ENCODE measurements at places on chromosomes 5 and 9. TPM values are rescaled to one million over a fixed set of nuclear protein-coding genes. Genes with fewer than 3 reads are reported as not detected.

- H3K27me3 ChIP-seq, result no peaks in the 10 kb centered on the region
- H3K4me3 ChIP-seq, result no peak overlapping the region
These were observed 19.6 kb downstream of the CYFIP2 start for GRCh38 chr5:157285310-157286035.

The GMCL2 gene
- total RNA-seq, result not detected

DNA sequence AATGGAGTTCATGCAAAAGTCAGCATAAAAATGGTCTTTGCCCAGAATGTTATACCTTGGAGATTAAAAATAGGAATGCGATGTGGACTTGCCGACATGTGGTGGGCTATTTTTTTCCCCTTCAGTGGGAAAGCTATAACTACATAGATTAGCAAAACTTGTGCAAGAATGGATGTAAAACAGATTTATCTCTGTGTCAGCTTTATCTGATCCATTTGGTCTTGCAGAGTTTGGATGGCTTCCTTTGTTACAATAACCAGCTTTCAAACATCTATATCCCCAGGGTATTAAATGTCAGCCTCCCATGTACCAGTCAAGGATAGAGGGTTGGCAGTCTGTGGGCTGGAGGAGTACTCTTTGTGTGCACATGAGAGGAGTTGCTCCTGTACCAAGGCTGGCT, 284.9 kb downstream of the TMEM38B start:
- no peak for DNase-seq
- no peaks in the 10 kb centered on the region for H3K36me3 ChIP-seq
- no peaks in the 10 kb centered on the region for H3K27me3 ChIP-seq
- no peak overlapping the region for H3K27ac ChIP-seq

- H3K36me3 ChIP-seq, result no peaks in the 10 kb centered on the region
- no peak overlapping the region for H3K4me3 ChIP-seq
- DNase-seq, result no peak
- H3K4me1 ChIP-seq, result peaks cover under 1% of the 10 kb centered on the region
- H3K27me3 ChIP-seq, result no peaks in the 10 kb centered on the region
These were observed 202.9 kb downstream of the SGCD start for GRCh38 chr5:156529892-156530291.

The LRRC19 gene
- total RNA-seq, result 93.5 TPM

The ATP10B gene
- total RNA-seq, result 146 TPM

DNA sequence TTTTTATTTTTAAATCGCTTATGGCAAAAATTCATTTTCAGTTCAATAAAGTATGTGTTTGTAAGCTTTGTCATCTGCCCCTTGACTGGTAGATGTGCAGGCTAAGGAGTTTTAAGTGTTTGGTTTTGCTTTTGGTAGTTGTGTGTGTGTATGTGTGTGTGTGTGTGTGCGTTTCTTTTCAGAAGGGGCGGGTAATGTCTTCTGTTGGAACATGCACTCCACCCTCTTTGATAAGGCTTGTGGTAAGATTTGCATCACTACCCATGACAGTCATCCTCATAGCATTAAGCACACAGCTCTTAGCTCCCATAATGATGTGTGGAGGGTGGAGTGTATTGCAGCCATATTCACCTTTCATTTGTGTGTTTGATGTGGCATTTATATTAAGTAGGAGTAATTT, 92.1 kb upstream of the FSD1L start:
- H3K4me3 ChIP-seq, result no peak overlapping the region
- H3K36me3 ChIP-seq, result no peaks in the 10 kb centered on the region
- H3K27me3 ChIP-seq, result no peaks in the 10 kb centered on the region
- peak; percentile 35 for DNase-seq

DNA sequence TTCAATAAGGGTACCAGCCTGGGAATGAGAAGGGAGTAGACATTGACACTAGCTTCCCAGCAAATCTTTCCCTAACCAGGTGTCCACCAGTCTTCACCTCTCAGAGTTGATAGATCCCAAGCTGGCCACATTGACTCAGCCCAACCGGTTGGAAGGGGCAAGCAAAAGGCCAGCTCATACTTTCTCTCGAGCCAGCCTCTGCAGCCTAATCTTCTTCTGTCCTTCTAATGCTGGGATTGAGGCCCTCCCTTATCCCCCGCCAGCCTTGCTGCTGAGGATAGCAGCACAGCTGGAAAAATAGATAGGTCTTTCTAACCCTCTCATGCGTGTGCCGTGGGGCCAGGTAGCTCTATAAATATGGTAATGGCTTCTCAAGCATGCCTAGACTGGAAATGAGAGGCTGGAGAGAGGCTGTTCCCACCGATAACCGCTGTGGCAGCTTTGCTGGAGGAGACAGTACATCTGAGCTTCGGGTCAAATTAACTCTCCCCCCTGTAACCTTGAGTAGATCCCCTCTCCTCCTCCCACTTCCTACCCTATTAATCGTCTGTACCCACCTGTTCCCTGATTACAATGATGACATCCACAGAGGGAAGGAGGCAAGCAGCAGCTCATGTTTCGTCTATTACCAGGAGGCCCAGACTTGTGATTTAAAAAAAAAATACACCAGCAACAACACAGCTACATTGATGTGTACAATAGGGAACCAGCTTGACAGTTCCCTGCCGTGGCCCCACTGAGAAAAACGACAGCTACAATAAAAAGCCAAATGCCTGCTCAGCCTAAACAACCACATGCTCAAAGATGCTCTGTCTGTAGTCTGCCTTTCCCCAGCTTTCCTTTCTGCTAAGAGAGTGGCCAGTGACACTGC, 219.9 kb upstream of the BRINP1 start:
- no peak overlapping the region for H3K4me3 ChIP-seq
- no peaks in the 10 kb centered on the region for H3K27me3 ChIP-seq
- no peaks in the 10 kb centered on the region for H3K36me3 ChIP-seq
- DNase-seq, result no peak
- no peak overlapping the region for H3K27ac ChIP-seq
- H3K4me1 ChIP-seq, result no peaks in the 10 kb centered on the region

- no peak overlapping the region for H3K4me3 ChIP-seq
- H3K27ac ChIP-seq, result no peak overlapping the region
- DNase-seq, result no peak
- H3K36me3 ChIP-seq, result peaks cover 3% of the 10 kb centered on the region
- H3K4me1 ChIP-seq, result peaks cover 39% of the 10 kb centered on the region
These were observed 9.7 kb downstream of the FNIP1 start for GRCh38 chr5:131786900-131787692.

The TRAF1 gene
- 3.1 TPM for total RNA-seq

DNA sequence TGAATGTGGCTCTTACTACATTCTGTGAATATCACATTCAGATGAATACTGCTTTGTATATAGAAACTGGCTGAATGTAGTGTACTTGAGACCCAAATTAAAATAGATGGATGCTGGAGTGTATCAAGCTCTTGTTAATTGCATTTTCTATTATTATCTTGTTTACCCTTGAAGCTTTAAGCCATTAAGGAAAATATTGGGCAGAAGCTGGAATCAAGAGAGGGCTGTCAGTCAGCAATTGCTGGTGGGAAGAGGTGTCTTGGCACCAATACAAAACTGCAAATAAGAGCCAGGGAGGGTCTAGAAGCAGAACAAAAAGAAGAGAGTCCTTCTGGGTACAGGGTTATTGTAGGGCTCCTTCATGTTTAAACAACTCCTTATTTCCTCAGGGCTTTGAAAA, 38.8 kb downstream of the MUSK start:
- DNase-seq, result no peak
- H3K27me3 ChIP-seq, result no peaks in the 10 kb centered on the region
- no peaks in the 10 kb centered on the region for H3K36me3 ChIP-seq
- no peak overlapping the region for H3K27ac ChIP-seq
- no peak overlapping the region for H3K4me3 ChIP-seq

GRCh38 chr5:123297866-123298265, 125.3 kb downstream of the CEP120 start:
- H3K27ac ChIP-seq, result no peak overlapping the region
- peaks cover 4% of the 10 kb centered on the region for H3K27me3 ChIP-seq
- H3K4me3 ChIP-seq, result no peak overlapping the region
- H3K36me3 ChIP-seq, result no peaks in the 10 kb centered on the region
- H3K4me1 ChIP-seq, result no peaks in the 10 kb centered on the region

- no peaks in the 10 kb centered on the region for H3K36me3 ChIP-seq
- H3K4me3 ChIP-seq, result no peak overlapping the region
- H3K27ac ChIP-seq, result no peak overlapping the region
These were observed 475.4 kb downstream of the DMAC1 start for GRCh38 chr9:7324152-7324598.

GRCh38 chr5:104265531-104266140, 703.0 kb upstream of the NUDT12 start:
- H3K36me3 ChIP-seq, result no peaks in the 10 kb centered on the region
- H3K27ac ChIP-seq, result no peak overlapping the region
- DNase-seq, result no peak
- H3K4me3 ChIP-seq, result no peak overlapping the region

- no peak for DNase-seq
- H3K36me3 ChIP-seq, result no peaks in the 10 kb centered on the region
- H3K4me1 ChIP-seq, result no peaks in the 10 kb centered on the region
These were observed 53.9 kb downstream of the TSSK1B start for GRCh38 chr5:113380807-113381326.

The SLC4A9 gene
- 0.82 TPM for total RNA-seq

- H3K4me1 ChIP-seq, result no peaks in the 10 kb centered on the region
- H3K27me3 ChIP-seq, result no peaks in the 10 kb centered on the region
- DNase-seq, result no peak
- no peak overlapping the region for H3K4me3 ChIP-seq
These were observed 826 bp upstream of the PRDM9 start for GRCh38 chr5:23506329-23507236.

The NR5A1 gene
- not detected for total RNA-seq

- H3K36me3 ChIP-seq, result no peaks in the 10 kb centered on the region
- no peak for DNase-seq
- H3K4me3 ChIP-seq, result no peak overlapping the region
These were observed 551.7 kb downstream of the RAB3C start for GRCh38 chr5:59134471-59135163.

The FCN2 gene
- total RNA-seq, result not detected

DNA sequence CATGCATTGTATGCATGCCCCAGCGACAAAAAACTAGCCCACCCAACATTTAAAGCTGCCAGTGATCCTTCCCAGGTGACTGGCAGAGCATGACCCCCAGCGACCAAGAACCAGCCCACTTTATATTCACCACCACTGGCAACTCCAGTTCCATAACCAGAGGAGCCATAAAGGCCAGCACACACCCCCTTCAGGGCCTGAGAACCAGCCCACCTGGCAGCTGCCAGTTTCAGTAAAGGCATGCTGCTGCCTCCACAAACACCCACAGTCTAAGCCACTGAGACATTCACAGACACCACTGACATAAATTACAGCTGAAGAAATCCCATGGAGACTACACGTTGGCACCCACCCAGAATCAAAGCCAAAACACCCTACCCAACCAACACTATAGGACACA, 46.9 kb upstream of the RGS7BP start:
- DNase-seq, result no peak
- no peaks in the 10 kb centered on the region for H3K27me3 ChIP-seq

GRCh38 chr9:101510459-101510858, 23.2 kb upstream of the RNF20 start:
- H3K36me3 ChIP-seq, result no peaks in the 10 kb centered on the region
- H3K27me3 ChIP-seq, result no peaks in the 10 kb centered on the region
- no peak for DNase-seq
- H3K27ac ChIP-seq, result no peak overlapping the region
- no peaks in the 10 kb centered on the region for H3K4me1 ChIP-seq
- no peak overlapping the region for H3K4me3 ChIP-seq

DNA sequence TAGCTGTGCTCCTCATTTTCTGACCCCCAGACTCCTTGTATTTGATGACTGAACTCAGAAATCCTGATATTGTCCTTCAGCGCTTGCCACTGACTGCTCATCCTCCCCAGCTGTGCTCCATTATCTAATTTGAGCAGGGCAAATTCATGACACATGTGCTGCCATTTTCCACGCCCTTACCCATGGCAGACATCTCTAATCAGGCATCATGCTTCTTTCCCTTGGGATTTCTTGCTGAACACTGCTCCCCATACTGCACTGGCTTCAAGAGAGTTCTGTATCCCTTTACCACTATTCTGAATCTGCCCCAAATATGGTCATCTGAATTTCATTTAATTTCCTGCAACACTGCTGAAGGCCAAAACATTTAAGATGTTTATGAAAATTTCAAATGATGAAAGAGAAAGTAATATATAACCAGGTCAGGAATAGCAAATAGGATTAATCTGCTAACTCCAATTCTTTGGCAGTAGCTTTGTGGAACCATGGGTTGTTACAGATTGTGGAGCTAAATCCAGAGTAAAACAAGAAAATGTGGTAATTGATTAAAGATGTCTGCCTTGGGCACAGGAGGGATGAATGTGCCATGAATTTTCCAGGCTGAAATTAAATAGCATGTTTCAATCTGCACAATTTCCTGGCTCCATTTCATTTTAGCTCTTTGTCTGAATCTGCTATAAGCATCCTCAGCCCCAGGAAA, 93.6 kb downstream of the CYFIP2 start:
- H3K36me3 ChIP-seq, result no peaks in the 10 kb centered on the region
- no peak for DNase-seq
- H3K27ac ChIP-seq, result no peak overlapping the region
- no peak overlapping the region for H3K4me3 ChIP-seq
- no peaks in the 10 kb centered on the region for H3K4me1 ChIP-seq
- H3K27me3 ChIP-seq, result no peaks in the 10 kb centered on the region
